ENCODE measurements at places on chromosomes 7 and 10.

DNA sequence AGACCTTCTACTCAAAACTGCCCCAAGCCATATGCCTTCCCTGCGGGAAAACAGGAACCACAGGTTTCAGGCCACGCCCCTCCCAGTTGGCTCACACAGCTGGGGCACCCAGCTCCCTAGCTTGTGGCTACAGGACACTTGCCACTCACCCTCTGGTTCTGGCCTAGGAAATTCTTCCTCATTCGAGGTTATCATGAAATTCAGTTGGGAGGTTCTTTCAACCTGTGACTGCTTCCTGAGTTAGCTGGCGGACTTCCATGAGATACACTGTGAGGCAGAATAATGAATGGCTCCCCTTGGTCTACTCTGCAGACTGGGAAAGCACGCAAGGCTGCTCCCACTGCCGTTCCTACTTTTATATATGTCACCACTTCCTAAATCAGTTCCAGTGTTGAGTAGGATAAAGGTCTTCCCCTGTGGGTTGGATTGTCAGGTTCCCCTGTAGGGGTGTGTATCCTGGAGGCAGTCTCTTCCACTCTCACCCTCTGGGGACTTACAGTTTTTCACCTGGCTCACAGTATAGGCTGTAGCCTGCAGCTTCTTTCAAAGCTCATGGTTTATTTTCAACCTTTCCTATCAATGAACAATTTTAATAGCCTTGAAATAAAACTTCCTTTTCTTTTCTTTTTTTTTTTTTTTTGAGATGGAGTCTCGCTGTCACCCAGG, 37.0 kb downstream of the GPR22 start:
- no peak for DNase-seq

- no peak for DNase-seq
Measured at GRCh38 chr10:29671228-29671780, 36.5 kb upstream of the SVIL start.

DNA sequence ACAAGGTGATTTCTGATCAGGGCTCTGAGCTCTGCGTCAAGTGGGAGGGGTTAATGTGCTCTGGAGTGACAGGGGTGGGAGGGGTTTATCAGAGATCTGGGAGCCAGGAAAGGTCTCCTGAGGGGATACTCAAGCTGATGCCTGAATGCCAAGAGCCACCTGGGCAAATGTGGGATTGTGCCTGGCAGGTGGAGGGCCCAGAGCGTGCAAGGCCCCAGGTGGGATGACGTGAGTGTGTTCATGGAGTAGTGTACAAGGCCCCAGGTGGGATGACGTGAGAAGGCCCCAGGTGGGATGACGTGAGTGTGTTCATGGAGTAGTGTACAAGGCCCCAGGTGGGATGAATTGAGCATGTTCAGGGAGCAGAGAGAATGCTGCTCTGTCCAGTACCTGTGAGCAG, 610.3 kb downstream of the PTPRN2 start:
- DNase-seq: no peak

DNA sequence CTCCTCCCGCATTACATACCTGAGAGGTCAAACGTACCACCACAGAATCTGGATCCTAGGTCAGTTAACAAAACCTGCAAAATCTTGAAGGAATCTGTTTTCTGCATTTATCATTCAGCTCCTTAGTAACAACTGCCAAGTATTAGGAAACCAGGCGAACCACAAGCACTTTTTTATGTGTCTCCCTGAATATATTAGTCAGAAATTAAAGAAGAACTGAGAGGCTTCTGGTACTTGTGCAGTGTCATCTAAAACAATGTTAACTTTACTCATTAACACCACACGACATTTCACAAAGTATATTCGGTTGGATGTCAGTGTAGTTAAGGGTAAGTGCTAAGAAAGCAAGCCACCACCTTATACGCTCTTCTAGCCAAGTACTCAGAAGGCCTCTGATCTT, 2.5 kb downstream of the CCDC6 start:
- no peak for DNase-seq

DNA sequence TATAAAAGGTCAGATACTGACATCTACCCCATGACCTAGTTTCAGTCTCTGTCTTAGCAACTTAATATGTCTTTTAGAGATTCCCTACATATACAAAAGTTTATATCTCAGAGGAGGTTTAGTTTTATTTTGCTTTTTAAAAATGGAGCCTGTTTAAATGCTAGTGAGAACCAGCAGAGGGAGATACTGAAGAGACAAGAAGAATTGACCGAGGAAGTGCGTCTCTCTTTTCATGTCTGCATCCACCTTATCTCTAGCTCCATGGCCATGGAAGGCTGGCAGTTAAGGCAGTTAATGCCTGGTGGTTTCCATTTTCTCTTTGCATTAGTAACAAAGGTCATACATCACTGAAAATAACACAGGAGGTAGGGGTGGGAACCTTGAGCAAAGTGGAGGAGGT, 10.7 kb downstream of the SUV39H2 start:
- DNase-seq: no peak

DNA sequence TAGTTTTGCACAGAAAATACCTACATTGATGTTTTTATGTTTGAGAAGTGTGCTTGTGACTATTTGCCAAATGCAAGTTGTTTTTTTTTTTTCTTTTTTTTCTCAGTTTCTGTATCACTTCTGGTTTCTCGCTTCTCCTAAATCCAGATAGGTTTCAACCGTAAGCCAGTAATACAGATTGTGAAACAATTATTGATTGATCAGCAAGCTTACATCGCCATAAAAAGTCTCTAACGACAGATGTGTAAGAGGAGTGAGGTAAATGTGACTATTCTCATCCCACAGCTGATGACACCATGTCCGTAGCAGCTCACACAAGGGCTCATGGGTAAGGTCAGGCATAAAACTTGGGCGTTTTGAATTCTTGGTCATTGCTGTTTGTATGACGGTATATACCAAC, 202.8 kb upstream of the AKR1E2 start:
- no peak for DNase-seq

DNA sequence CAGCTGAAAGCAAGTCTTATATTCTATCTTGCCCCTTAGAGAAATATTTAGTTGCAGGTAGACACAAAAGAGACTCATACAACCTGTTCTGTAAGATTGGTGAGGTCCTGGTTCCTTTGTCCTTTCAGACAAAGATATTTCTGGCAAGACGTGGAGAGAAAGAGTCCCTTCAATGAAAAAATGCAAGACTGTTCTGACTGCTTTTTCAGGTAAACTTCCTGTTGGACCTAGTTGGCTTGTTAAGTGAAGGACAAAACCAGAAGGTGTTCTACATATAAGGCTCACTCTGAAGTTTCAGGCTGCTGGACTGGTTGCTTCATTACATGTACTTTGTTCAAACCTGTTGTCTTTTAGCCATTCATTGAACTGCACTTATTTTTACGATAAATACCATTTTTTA, 119.0 kb upstream of the PTPRZ1 start:
- DNase-seq: no peak

DNA sequence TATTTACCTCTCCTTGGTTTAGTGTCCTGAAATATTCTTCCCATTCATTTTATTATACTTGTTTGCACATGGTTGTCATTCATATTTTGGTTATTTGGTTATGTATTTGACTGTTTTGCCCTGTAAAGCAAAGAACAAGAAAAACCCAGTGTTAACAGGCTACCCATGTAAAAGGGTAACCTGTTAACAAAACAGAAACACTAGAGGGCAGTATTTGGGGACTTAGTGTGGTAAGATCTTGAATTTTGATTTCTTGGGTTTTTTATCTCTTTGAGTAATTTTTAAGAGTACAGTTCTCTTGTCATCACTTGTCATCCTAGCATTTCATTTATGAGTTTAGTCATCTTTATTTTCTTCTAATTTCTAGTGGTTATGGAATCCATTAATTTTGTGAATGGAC, 51.3 kb downstream of the POLL start:
- peak; percentile 31 for DNase-seq

Data from NCI-H1694 (cell line).